ENCODE measurements at places on chromosomes 13 and 19. TPM values are rescaled to one million over a fixed set of nuclear protein-coding genes. Genes with fewer than 3 reads are reported as not detected.

- DNase-seq, result no peak
These were observed 414.8 kb upstream of the PCDH20 start for GRCh38 chr13:61830475-61830874.

DNA sequence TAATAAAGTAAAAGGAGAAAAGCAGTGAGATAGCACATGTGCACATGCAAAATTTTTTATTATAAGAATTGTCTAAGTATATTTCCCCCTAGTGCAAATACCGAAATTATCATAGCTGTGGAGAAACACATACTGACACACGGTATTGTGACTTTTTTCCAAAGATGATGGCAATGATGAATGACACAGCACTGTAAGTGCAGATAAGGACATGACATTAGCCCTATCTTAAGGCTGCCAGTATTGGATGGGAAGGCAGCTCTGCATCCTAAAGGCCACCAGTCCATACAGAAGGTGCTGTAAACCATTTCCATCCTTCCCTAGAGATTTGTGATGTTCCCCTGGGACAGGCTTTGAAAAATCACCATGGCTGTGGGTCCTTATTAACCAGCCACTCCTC is 11.5 kb upstream of the MICU2 start:
- DNase-seq, result no peak

DNA sequence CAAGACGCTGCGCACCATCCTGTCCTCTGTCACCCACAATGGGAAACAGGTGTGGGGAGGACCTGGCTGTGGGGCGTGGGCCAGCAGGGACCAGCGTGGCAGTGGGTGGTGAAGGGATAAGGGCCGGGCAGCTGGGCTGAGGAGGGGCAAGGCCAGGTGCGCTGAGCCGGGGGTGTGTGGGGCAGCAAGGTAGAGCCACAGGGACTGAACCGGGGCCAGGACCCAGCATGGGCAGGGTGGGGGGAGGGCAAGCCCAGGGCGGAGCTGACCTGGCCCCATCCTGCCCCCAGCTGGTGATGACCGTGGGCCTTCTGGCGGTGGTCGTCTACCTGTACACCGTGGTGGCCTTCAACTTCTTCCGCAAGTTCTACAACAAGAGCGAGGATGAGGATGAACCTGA is 37.7 kb downstream of the MAP4K1 start:
- no peak for DNase-seq

SPACA4 gene
- not detected for total RNA-seq

DNA sequence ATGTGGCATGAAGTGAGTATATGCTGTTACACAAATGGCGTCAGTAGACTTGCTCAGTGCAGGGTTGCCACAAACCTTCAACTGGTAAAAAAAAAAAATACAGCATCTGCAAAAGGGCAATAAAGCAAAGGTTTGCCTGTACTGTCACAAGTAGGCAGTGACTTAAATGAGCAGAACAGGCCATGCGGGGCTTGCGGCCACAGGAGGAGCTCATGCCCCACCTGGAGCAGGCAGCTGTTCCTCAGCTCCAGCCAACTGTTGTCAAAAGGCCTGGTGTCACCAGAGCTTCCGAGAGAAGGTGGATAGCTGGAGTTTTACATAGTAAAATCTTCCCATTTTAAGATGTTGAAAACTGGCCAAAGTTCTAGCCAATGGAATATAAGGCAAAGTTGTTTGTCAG is 7.7 kb downstream of the ATP7B start:
- no peak for DNase-seq

DNA sequence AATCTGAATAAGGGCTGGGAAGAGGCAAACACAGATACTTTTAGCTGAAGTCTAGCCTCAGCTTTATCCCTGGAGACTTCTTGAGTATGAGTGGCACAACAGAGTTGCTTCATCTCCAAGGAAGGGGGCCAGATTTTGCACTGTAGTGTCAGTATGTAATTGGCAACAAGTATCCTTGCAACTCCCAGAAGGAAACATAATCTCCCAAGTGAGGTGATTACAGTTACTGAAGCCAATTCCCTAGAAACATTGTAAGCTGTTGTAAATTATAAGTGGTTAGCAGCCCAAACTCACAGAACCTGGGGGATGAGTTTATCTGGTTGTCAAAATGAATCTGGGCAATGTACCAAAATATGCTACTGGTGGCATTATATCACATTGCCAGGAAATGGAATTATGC is 2065.7 kb upstream of the PCDH20 start:
- DNase-seq, result no peak

PCDH20 gene
- not detected for total RNA-seq

All from activated CD4-positive, alpha-beta T cell treated with anti-CD3 and anti-CD28 coated beads for 36 hours (primary cell).